ENCODE measurements at places on chromosomes 13 and 19.

DNA sequence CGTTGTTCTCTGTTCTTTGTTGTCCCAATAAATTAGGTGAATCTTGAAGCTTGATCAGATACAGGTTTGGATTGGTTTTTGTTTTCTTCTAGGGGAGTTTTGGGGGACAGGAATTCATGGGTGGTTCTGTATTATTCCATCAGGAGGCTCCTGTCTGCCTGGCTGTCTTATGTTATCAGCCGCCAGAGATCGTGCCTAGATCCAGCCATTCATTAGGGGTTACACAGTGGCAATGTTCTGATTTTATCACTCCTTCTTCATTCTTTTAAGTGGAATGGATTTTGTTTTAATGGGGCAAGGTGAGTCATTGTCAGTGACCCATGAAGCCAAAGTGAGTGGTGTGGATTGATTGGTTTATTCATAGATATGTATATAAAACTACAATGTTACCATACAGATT is 71.9 kb downstream of the CHST8 start:
- DNase-seq = no peak

DNA sequence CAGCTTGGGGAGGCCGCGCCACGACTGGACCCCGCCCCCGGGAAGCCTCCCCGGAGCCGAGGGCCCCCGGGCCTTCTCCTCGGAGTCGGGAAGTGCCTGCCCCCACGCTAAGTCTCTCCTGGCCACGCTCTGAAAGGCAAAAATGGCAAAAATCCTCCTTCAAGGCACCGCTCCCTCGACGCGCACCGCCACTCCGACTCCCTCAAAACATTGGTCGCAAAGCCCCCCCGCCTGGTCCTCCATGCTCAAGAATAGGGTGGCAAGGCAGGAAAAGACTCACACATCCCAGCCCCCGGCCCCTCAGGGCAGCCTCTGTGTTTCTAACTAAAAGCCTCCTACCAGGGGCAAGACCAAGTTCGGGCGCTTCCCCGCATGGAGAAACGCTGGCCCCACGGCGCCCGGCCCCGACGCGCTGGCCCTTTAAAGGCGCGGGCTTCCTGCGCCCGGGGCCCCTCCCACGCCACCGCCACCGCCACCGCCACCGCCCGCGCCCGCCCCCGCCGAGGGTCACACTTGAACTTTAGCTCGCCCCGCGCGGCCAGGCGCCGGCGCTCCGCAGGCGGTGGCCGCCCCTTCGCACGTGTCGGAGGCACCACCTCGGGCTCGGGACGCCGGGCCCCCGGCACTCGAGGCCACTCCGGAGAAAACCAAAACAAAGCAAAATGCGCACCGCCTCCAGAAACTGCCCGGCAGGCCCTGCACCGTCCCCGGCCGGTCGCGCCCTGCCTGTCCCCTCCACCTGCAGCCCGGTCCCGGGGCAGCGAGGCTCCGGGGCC is 1.9 kb downstream of the FOXO1 start:
- DNase-seq = no peak

DNA sequence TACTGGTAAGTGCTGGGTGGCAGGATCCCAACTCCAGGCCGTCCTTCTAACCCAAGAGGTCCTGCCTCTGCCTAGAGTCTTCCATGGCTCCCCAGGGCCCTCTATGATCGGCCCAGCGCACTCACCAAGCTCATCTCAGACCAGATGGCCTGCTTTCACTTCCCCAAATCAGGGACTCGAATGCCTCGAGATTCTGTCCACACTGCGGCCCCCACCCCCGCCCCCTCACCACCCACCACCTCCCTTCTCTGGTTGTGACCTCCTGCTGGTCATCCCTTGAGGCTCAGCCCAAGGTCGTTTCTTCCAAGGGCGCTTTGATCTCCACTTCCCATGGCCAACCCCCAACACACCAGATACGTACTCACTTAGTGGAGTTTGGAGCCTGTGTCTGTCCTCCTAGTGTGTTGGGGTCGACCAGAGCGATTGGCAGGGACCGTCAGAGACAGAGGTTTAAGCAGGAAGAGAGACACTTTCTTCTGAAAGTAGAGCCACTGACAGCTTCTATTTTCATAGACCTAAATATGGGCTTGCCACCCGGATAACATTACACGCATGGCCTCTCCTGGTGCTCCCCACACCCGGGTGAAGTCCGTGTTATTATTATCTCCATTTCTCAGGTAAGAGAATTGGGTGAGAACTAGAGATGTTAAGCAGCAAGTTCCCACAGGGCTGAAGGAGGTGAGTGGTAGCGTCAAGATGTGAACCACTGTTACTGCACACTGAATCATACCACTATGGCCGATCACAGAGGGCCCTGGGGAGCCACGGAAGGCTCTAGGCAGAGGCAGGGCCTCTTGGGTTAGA is at the start of gene FCER2:
Gene FCER2 (minus strand): TSS at position 478 of the 804 bp plus-strand sequence. CDS start 2,371 bp downstream, outside the sequence.
- DNase-seq = no peak

DNA sequence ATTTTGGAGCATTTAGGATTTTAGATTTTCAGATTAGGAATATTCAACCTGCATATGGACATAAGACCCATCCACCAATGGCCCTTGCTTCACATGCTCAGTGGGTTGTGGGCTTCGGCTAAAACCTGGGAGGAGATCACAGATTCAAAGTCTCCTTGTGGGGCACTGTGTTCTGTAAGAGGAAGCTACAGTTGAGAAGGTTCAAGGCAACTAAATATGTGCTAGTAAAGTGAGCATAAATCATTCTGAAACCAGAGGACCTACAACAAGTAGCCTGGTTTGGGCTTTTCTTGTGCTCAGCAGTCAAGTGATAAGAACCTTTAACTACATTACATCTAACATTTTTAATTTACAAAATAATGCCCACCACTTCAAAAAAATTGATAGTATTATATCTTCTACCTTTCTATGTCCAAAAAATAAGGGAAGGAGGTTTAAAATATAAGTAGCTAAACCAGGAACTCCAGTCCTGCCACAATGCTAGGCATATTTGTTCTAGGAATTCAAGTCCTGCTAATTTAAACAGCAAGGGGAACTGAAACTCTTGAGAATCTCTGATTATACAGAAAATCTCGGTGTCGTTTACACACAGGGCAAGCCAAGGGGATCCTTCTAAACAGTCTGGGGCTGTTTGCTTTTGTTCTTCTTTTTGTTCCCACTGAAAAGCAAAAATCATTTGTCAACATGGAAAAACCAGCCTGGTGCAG is 36.6 kb downstream of the FOXO1 start:
- no peak for DNase-seq

DNA sequence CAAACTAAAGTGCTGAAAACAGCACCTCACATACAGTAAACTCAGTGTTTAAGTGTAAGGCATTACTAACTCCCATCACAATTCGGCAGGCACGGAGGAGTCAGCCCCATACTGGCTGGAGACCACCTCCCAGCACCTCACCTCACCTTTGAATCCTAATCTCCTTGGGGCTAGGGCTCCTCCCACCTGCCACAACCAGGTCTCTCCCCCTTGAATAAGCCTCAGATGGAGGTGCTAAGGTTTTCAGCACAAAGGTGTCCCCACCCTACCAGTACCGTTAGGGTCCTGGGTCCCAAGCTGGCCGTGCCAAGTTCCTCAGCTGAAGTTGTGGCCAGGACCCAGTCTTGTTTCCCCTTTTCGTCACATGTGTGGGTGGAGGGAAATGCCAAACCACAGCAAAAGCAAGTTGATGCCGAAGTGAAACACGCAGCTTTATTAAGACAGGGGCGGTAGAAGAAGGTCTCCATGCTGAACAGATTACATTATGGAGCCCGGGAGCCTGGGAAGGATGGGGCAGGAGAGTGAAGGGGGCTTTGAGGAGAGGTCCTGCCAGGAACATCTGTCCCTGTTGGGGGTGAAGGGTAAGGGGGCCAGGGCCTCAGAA is at the start of gene IGFLR1:
Gene IGFLR1 (minus strand): TSS at position 332 of the 604 bp plus-strand sequence. CDS start 1,272 bp downstream, outside the sequence.
- no peak for DNase-seq

DNA sequence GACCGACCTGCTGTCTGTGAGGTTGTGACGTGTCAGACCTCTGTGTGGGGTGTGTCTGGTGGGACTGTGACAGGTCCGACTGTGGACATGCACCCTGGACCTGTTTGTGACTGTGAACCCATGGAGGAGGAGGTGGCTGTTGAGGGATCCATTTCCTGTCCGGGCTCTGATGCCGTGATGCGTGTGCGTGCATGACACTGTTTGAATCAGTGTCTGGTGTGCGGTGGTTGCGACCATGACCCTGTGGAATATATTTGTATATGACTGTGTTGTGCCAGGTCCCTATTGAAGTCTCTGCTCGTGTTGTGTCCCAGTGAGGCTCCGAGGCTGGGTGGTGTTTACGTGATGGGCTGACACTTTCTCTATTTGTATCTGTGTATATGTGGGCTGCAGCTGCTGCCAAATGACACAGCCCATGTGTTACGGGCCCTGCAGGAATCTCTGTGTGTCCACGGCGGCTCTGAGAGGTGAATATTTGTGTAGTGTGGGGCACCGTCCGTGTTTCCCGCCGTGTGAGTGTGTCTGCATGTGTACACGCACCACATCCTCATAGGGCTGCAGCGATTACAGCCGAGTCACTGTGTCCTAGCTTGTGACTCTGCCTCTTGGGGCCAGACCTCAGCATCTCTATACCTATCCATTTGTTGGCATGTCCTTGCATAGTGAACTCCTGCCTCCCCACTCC is 18.3 kb downstream of the CCDC97 start:
- DNase-seq = no peak

DNA sequence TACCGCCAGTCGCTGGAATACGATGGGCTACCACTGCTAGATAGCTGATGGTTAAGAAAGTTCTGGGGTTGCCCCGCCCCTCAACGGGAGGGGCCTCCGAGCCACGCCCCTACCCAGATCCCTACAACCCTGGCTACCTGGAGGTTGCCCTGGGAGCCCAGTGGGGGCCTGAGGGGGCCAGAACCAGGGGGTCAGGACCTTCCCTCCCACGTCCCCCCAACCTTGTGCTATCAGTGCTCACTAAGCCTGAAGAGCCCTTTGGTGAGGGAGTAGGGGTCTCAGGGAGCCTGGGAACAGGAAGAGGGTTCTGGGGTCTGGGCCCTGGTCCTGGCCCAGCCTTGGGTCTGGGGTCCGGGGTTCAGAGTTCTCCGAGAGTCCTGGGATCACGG is 8.9 kb downstream of the OCEL1 start:
- no peak for DNase-seq

GRCh38 chr19:5262721-5263120 is 77.9 kb downstream of the PTPRS start:
- DNase-seq = no peak

DNA sequence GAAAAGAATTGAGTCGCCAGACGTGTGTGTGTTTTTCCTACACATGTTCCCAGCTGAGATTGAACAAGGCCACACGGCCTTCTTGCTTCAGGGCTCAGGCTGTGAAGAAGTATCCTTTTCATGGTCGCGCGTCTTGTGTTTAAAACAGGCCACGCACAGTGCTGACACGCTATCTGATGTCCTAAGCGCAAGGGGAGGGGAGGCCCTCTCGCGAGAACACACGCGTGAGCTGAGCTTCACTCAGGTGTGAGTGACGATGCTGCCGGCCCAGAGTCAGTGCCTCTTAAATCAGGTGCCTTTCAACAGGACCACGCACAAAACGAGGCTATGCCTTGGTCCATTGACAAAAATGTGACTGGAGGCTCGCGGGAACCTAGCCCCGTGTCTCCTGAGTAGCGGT is 103.7 kb downstream of the TEX29 start:
- no peak for DNase-seq

DNA sequence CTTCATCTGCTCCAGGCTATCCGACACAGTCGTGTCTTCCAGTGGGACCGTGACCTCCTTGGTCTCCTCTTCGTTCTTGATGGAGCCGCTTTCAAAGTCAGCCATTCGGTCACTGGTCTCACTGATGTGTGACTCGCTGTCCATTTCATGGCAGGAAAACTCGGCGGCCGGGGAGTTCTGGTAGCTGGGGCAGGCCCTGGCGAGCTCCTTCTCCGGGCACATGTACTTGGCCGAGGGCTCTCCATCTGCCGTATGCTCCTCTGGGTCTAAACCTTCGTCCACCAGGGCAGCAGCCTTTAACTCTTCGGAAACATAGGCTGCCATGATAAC is 69.8 kb downstream of the TSHZ3 start:
- no peak for DNase-seq

DNA sequence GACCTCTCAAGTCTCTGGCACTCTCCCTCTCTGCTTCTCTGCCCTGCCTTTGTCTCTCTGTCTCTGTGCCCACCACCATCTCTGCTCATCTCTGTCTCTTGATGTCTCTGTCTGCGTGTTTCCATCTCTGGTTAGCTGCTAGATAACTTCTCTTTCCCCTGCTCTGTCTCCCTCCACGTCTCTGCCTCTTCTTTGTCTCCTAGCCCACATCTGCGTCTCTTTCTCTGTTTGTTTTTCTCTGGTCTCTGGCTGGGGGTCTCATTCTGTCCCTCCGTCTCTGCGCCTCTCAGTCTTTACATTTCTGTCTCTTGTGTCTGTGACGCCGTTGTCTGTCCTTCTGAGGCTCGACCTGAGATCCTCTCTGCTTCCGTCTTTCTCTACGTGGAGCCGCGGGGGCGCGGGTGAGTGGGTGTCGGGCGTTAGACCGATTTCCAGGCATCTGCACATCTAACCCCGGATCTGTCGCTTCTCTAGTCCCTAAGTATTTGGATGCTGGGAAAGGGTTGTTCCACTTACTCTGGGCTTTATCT is 386 bp downstream of the GIPR start:
- DNase-seq = no peak

- no peak for DNase-seq
Observed at GRCh38 chr13:111411151-111411858, 90.9 kb downstream of the TEX29 start.

DNA sequence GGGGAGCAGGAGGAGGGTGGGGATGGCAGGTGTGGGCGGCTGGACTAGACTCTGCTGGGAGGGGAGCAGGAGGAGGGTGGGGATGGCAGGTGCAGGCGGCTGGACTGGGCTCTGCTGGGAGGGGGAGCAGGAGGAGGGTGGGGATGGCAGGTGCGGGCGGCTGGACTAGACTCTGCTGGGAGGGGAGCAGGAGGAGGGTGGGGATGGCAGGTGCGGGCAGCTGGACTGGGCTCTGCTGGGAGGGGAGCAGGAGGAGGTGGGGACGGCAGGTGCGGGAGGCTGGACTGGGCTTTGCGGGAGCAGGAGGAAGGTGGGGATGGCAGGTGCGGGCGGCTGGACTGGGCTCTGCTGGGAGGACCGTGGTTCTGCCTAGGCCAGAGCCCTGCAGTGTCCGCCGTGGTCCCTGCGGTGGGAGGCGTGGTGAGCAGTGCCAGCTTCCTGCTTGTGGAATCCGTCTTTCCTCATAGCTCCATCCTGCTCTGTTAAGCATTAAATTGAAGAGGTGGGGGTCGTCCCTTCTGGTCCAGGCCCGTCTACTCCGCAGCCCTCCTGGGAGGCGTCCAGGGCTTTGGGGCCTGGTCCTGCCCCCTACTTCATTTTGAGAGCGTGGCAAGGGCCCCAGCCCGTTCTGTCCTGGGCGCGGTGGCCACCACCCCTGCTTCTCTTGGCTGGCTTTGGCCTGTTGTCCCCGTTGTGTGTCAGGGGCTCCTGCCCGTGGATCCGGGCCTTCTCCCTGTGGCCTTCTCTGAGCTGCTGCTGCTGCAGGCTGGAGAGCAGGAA is 4.7 kb downstream of the SPPL2B start:
- DNase-seq = no peak

GRCh38 chr19:1374250-1374577 is 9.5 kb upstream of the NDUFS7 start:
- DNase-seq = no peak

- no peak for DNase-seq
Observed at GRCh38 chr19:17830567-17831418, 9.5 kb upstream of the INSL3 start.
